ENCODE measurements at places on chromosomes 2 and 18.

- no peak for DNase-seq
These were observed 218.2 kb downstream of the RBM43 start for GRCh38 chr2:151043484-151043883.

DNA sequence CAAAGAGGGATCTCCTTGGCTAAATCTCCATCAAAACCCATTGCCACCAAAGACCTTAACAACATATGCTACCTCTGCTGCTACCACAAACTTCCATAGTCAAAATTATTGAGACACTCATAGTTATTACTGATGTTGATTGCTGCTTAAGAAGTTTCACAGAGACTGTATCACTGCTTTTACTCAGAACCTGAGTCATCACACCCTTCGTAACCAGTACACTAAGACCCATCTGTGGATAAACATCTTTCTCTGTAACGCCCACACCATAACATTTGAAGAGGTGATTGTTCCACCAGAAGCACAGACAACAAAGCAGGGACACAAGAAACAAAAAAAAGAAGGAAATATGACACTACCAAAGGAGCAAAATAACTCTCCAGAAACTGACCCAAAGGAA lies 1563.1 kb downstream of the LRP1B start:
- no peak for DNase-seq

GRCh38 chr2:203822240-203822639 lies 45.3 kb upstream of the CTLA4 start:
- no peak for DNase-seq

DNA sequence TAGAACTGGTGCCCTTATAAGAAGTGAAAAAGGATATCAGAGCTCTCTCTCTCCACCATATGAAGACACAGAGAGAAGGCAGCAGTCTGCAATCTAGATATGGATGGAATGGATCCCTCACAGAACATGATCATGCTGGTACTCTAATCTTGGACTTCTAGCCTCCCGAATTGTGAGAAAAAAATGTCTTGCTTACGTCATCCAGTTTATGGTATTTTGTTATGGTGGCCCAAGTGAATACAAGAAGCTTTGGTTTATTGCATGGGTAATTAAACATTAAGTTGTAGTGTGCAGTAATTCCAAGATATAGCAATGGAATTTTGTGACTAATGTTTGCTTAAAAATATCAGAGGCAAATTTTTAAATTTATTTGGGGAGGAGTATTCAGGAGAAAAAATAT lies 1667.4 kb upstream of the SLC39A10 start:
- no peak for DNase-seq

GRCh38 chr2:27988718-27989117 lies 98.2 kb downstream of the BABAM2 start:
- DNase-seq = no peak

GRCh38 chr2:235347691-235348090 lies 146.2 kb upstream of the AGAP1 start:
- no peak for DNase-seq

GRCh38 chr18:3340682-3341097 lies 78.8 kb downstream of the MYL12B start:
- no peak for DNase-seq

DNA sequence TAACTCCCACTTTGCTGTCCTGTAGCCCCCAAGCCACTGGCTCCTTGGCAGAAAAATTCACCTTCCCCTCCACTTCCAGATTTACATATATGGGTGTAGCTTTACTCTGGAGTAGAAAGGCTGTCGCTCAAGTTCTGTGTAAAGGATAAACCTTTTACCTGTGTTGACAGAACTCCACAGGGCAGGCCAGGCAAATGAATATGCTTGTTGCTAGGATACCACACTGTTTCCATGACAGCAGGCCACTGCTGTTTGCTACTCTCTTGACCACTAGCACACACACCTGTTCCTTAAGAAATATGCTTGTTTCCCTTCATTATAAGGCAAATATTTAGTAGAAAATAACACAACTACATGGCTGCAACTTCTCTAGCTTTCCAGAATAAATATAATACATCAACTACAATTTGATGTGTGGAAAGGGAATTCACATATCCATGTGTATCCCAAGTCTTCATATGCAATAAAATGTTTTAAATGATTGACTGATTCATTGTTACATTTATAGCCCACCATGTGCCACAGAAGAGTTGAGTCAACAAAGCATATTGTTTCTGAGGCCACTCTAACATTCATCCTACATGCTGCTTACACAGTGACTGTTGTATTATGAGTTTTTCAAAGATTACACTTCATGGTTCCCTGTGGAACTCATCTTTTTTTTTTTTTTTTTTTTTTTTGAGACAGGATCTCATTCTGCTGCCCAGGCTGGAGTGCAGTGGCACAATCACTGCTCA lies 56.2 kb upstream of the ROCK1 start:
- DNase-seq = no peak

Data from effector CD4-positive, alpha-beta T cell (primary cell).